T-helper 1 cell (primary cell): ENCODE measurements at places on chromosomes 6 and 20.

GRCh38 chr6:49806145-49806544 is 19.1 kb upstream of the PGK2 start:
- no peak for DNase-seq

- DNase-seq, result no peak
Observed at GRCh38 chr20:43972051-43972450, 57.4 kb downstream of the TOX2 start.

DNA sequence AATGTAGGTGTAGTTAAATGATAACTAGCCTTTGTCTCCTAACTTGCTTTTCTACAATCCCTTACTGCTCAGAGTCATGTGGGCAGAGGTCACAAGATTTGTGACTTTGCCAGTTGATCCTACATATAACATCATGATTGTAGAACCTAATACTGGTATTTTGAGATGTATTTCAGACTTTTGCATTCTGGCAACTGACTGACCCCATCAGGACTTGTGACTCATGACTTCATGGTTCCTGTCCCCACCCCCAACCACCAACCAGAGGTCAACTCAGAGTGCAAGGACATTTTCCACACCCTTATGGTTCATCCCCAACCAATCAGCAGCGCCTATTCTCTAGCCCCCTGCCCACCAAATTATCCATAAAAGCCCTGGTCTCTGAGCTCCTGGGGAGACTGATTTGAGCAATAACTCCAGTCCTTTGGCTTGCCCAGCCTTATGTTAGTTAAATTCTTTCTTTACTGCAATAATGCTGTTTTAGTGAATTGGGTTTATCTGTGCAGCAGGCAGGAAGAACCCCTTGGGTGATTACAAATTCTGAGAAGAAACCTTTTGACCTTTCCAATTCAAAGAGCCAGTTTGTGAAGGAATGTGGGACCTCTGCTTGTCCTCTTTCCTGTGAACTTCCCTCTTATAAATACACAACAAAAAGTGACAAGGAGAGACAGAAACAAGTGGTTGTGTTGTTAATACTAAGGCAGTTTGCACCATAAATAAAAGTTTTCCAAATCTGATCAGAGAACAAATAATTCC is 588.7 kb downstream of the UTRN start:
- no peak for DNase-seq

- DNase-seq, result peak; percentile 5
Observed at GRCh38 chr20:63087872-63088680, 81.3 kb upstream of the BHLHE23 start.

DNA sequence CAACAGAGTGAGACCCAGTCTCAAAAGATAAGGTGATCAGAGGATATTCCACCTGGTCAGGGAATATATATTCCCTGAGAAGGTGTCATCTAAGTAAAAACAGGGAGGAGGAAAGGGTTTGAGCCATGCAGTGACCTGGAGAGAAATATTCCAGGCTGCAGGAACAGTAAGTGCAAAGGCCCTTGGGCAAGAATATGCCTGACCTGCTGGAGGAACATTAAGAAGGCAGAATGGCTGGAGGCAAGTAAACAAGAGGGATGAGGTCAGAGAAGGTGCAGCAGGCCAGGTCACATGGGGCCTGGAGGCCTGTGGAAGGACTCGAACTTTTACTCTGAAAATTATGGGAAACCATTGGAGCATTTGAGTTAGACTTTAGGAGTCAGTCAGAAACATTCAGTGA is 6.7 kb downstream of the DEF6 start:
- no peak for DNase-seq

DNA sequence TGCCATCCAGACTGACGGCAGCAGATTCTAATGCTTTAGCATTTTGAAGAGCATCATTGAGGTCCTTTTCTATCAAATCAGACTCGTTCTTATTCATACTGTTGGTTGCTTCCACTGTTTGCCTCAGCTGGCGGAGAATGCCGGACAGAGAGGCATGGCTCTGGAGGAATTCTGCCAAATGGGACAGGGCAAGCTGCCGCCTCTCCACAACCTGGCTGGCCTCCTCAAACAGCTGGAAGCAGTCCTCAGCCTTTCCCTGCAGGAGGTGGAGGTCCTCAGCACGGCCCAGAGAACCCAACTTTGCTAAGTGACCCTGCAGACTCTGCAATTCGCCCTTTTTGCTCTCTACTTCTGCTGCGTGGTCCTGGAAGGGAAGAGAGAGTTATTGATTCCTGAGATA is 220.5 kb downstream of the SYNE1 start:
- no peak for DNase-seq

GRCh38 chr20:32975698-32976674 is 28.2 kb downstream of the SUN5 start:
- no peak for DNase-seq

GRCh38 chr20:15976047-15976736 is 597.1 kb downstream of the KIF16B start:
- no peak for DNase-seq

DNA sequence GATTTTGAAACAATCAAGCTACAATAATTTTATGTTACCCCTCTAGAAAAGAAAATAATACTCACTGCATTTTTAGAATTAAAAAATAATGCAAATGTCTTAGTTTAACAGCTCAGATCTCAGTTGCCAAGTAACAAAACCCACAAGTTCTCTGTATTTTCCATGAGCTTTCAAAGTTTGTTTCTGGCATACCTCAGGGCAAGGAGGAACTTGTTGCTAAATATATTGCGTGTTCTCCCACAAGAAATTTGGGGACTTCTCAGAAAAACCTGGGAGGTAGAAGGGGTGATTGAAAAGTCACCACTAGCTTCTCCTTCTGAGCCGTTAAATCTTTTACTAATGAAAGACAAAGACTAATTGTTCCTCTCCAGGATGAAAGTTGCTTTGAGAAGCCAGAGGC is 236.8 kb upstream of the MARCKS start:
- no peak for DNase-seq

- DNase-seq, result no peak
Observed at GRCh38 chr20:49320460-49320859, 42.6 kb upstream of the ZNFX1 start.

GRCh38 chr20:53291548-53291947 is 302.1 kb downstream of the ZNF217 start:
- no peak for DNase-seq

DNA sequence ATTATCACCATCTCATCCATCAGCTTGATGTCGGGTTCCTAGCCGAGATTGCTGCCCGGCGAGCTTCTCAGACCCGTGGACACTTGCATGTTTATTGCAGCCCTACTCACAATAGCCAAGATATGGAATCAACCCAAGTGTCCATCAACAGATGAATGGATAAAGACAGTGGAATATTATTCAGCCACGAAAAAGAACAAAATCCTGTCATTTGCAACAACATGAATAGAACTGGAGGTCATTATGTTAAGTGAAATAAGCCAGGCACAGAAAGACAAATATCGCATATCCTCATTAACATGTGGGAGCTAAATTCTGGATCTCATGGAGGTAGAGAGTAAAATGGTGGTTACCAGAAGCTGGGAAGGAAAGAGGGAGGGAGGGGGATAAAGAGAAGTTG is 49.1 kb upstream of the SLC2A12 start:
- DNase-seq, result no peak

DNA sequence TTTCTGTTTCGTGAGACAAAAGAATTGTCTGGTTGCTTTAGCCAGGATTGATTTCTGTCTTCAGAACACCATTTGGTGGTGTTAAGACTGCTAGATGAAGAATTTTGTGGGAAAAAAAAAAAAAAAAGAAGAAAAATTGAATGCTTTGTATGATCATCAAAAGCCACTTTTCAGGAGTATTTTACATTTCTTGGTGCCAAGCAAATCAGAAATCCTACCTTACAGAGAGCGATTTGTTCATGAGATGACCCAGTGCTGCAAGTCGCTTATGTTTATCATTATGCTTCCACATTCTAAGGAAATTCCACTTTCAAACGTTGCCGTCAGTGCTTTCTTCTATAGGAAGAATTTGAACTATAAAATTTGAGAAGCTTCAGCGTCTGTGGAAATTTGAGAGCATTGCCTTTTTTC is 228.7 kb downstream of the BCKDHB start:
- no peak for DNase-seq

- DNase-seq, result no peak
Observed at GRCh38 chr6:109513571-109514071, 30.6 kb upstream of the ZBTB24 start.

GRCh38 chr6:76774781-76775384 is 688.4 kb downstream of the HTR1B start:
- no peak for DNase-seq
